GM10248 (cell line): ENCODE measurements at places on chromosomes 2 and 18.

- DNase-seq: no peak
Measured at GRCh38 chr2:224479826-224480225, 77.9 kb upstream of the FAM124B start.

- DNase-seq: no peak
Measured at GRCh38 chr2:43224571-43225092, 1.8 kb downstream of the ZFP36L2 start.

DNA sequence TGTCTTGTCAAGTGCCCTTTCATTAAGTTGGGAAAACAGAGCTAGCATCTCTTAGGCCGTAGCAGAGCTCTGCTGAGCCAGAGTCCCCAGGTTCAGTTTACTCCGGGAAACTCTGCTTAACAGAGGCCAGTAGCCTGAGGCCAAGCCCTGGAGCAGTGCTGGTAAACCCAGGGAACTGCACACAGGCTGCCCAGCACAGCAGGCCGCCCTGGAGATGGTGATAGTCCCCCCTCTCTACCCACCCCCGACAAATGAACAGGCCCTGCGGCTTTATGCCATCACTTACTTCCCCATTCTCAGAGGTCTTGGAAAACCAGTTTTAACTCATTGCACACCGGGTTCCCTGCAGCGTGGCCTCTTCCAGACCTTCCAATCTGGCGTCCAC lies 3.5 kb downstream of the CNNM4 start:
- DNase-seq: no peak

DNA sequence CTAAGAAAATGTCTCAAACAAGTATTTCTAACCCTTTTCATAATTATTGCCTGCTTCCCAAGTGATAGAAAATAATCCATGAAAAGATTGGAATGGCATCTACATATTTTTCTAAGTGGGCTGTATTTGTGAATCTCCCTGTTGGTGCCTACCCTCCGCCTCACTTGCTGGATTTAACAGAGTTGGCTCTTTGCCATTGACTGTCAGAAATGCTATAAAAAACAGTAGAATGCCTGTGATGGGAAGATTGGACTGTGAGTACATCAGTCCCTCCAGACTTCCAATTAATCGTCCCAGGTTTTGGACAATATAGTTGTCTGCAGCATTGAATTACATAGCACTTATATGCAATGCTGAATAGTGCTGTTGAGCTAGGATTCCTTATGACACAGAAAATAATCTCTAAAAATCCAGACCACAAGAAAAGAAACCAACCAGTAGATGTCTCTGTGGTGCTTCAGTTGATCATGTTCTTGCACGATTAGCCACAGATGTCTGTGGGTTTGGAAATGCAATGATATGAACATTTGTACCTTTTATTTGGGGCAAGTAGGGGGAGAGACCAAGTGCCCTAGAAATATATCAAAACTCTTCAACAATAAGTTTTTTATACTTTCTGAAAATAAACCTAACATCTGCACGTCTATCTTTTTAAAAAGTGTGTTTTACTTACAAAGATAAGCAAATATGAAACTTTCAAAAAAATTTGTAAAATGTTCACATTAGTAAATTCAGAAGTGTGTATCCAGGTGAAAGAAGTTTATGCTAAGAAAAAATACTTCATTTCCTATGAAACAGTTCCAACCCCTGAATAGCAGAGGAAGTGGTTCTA lies 88.5 kb downstream of the DYNAP start:
- DNase-seq: peak; percentile 40

GRCh38 chr2:148552675-148553331 lies 91.7 kb upstream of the EPC2 start:
- DNase-seq: no peak

GRCh38 chr2:2096803-2097464 lies 234.1 kb downstream of the MYT1L start:
- no peak for DNase-seq

DNA sequence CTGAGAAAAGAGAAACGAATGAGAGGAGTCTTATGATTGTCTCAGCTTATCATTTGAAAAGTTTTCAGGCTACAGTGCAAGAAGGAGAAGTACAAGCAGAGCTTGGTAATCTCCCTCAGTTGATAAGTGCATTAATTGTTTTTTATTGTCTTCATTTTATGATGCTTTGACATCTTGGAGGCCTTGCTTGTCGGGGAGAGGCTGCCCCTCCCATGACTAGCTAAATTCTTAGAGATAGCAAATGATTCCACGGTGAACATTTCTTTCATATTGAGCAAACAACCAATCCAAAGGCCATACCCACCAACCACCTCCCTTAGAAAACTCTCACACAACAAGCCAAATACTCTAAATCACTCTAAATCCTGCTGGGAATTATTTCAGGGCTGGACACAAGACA lies 39.8 kb downstream of the GDF7 start:
- no peak for DNase-seq

DNA sequence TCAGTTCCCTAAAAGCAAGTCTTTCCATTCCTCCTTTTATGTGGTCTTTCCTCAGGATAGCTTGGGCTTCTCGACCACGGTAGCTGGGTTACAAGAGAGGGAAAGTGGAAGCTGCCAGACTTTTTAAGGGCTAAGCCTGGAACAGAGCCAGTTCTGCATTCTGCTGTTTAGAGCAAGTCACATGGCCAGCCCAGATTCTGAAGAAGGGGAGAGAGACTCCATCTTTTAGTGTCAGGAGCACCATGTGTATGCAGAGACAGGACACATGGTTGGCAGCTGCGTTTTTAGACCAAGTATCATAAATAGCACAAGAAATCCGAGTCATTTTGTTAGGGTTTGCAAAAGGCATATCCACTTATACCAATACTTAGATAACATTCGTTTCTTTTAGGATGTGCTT lies 4.7 kb downstream of the HMSD start:
- DNase-seq: no peak

GRCh38 chr18:49275448-49275847 lies 185.0 kb downstream of the DYM start:
- no peak for DNase-seq

DNA sequence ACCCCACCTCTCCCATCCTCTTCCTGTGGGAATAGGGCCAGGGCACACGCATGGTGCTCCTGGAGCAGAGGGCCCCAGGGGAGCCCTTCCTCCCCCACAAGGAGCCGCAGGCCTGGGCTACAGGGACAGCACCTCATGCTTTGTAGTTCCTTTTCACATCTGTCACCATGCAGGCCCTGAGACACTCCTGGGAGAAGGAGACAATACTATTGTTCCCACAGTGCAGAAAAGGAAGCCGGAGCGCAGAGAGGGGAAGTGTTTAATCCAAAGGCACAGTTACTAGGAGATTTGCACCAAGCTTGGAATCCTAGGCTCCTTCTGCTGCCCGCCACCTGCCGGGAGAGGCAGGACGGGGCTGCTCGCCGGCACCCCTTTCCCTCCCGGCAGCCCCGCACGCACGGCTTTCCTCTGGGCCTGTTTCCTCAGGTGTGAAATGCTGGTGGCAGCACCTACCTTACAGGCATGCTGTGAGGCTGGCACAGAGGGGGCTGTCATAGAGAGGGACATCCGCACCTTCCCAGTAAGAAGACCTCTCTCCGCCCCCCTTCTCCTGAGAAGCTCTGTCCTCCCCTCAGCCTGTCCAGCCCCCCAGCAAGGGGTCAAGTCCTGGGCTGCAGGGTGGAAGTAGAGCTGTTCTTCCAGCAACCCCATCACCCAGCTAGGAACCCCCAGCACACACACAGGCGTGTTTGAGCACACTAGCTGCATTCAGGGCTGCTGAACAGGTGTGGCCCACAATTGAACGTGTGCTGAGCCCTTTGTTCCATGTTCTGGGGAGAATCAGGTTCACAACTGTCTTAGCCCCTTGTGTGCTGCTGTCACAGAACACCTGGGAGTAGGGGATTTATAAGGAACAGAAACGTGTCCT lies 62.6 kb downstream of the SMAD7 start:
- no peak for DNase-seq

GRCh38 chr2:195181059-195181705 lies 475.8 kb upstream of the SLC39A10 start:
- no peak for DNase-seq

DNA sequence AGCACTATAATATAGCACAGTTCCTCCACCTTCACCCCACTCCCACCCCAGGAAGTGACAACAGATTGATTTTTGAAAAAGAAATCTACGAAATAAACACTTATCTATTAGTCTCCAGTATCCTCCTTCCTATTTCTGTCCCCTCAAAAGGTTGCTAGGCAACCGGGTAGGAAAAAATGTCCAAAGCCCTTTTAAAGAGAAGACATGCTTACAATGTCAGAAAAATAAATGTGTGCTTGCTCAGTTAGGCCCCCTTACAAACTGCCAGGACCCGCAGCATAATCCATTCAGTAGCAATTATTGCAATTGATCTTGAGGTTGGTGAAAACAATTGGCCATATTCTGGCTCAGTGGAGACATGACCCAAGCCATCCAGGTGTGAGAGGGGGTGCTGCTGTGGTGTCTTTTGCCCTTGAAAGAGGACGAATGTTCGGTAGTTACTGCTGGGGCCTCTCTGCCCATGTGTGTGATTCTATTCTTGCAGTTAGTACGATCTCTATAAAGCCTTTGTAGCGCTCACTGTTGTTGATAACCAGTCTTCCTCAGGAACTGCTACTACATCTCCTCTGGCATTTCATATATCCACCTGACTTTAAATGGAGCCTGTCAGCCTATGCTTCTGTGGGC lies 144.3 kb downstream of the MYO3B start:
- DNase-seq: no peak

DNA sequence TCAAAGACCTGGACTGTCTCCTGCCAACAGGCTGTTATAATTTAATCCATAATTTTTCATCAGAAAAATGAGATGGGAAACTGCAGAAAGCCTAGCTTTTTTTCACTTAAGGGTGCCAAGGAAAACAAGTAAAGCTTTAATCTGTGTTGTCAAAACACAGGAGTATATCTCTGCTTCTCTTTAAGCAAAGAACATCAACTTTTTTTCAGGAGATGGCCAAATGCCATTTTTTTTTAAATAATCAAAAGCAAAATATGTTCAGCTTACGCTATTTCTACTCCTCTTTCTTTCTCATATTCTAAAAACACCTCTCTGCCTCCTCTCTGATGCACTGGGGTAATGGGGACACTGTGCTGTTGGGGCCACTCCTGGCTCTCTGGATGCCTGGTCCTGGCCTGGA lies 73.1 kb upstream of the NXPH2 start:
- DNase-seq: no peak

DNA sequence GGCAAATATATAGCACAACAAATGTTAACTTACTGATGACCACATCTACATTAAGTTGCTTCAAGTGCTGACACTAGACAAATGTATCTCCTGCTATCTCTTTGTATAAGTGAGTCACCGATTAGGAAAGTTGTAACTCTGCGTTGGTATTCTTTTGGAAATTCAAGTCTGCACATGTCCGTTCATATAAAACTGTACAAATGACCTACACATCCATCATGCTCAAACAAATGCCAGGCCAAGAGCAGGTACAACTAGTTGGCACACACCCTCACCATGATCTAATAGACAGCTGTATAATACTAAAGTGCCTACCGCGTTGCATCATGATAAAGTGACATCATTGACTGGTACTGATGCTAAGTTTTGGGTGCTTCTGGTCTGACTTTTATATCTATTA lies 141.1 kb downstream of the RBMS1 start:
- DNase-seq: no peak
